ENCODE measurements at places on chromosomes 2 and 18. TPM values are rescaled to one million over a fixed set of nuclear protein-coding genes. Genes with fewer than 3 reads are reported as not detected.
A peak's percentile ranks its signal among the peaks of the same experiment; 100 is the strongest.

The RMDN2 gene
- 16.5 TPM for total RNA-seq

The GCG gene
- 21.1 TPM for total RNA-seq

GRCh38 chr2:25165992-25166875 is 2.1 kb downstream of the POMC start:
- peak; percentile 29 for DNase-seq

GRCh38 chr2:12277241-12278034 is 439.3 kb upstream of the TRIB2 start:
- peak; percentile 19 for DNase-seq

DNA sequence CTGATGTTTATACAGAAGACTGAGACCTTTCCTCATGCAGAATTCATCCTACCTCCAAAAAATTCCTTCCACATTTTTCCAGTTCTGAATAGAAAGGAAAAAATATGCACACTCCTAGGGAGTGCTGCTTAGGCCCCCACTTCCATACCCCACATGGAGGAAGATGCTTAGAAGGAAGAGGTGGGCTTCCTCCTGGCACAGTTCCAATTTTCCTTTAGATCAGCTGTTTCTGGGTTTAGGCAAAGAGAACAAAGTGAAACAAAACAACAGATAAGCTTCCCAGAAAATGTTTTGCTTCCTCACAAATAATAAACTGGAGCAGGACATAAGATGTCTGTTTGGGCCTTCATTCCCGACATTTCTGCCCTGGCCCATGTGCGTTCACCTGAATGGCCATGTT is 172.6 kb downstream of the PRPF40A start:
- DNase-seq = no peak

DNA sequence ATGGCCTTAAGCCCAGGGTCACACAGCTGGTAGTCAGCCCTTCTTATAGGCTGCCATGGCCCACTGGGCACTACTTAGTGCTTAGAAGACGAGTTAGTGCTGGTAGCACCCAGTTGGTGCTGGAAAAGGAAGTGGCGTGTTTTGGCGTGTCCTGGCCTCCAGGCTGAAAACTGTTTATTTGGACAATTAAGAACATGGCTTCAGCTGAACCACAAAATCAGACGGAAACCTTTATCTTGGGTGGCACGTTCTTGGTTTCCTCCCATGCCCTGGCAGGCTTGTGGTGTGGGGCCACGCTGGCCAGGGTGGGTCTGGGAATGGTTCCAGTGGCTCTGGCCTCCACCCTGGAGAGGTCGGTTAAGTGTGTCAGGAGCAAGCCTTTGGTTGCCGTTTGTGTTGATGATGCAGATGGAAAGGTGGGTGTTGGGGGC is 141.5 kb upstream of the HAAO start:
- DNase-seq = no peak

GRCh38 chr2:181937473-181937872 is 45.9 kb downstream of the ITPRID2 start:
- DNase-seq = no peak

DNA sequence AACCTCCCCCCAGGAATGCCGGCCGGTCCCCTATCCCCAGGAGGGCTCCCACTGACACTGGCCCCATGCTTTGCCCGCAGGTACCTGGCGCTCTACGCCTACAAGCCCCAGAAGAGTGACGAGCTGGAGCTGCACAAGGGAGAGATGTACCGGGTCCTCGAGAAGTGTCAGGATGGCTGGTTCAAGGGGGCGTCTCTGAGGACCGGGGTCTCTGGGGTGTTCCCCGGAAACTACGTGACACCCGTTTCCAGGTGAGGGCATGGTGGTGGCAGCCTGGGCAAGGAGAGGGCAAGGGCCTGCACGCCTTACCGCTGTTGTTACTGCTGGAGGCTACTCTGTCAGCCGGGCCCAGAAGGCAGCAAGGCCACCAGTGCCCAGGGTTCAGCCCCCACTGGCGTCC is 181.3 kb downstream of the SEPTIN10 start:
- DNase-seq = no peak

- DNase-seq = no peak
Measured at GRCh38 chr2:233693963-233694362, 1.3 kb downstream of the UGT1A6 start.

All from hepatocyte (in vitro differentiated cells).